ENCODE measurements at places on chromosomes 11 and 22. TPM values are rescaled to one million over a fixed set of nuclear protein-coding genes. Genes with fewer than 3 reads are reported as not detected.

- peaks cover 55% of the 10 kb centered on the region for H3K4me1 ChIP-seq
- H3K27ac ChIP-seq: no peak overlapping the region
- no peaks in the 10 kb centered on the region for H3K36me3 ChIP-seq
- DNase-seq: no peak
Measured at GRCh38 chr11:36627006-36627405, 29.0 kb upstream of the RAG2 start.

GRCh38 chr11:64316672-64317324, 561 bp downstream of the TRMT112 start:
- peaks cover 33% of the 10 kb centered on the region for H3K4me1 ChIP-seq
- peak overlapping the region; percentile 100 for H3K27ac ChIP-seq
- H3K27me3 ChIP-seq: no peaks in the 10 kb centered on the region
- DNase-seq: no peak
- peak overlapping the region; percentile 93 for H3K4me3 ChIP-seq

DNA sequence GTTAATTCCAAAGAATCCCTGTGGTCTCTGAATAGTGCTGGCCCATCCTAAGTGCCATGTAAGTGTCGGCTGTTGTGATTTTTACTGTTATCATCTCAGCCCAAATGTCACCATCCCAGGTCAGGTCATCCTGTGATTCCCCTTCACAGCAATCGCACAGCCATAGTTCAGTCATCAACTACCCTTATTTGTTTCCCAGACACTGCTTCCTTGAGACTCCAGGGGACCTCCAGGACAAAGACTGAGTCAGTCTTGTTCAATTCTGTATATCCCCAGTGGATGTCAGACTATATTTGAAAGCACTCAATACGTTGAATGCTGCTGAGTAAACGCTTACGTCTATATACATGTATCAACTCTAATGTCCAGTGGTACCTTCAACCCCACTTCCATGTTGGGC, 113.7 kb upstream of the TIMP3 start:
- DNase-seq: no peak
- H3K27me3 ChIP-seq: no peaks in the 10 kb centered on the region
- H3K27ac ChIP-seq: no peak overlapping the region
- no peak overlapping the region for H3K4me3 ChIP-seq
- H3K36me3 ChIP-seq: no peaks in the 10 kb centered on the region

- H3K27ac ChIP-seq: no peak overlapping the region
- peaks cover 17% of the 10 kb centered on the region for H3K27me3 ChIP-seq
- no peak for DNase-seq
- H3K36me3 ChIP-seq: no peaks in the 10 kb centered on the region
- no peaks in the 10 kb centered on the region for H3K4me1 ChIP-seq
Measured at GRCh38 chr11:134454146-134454690, 42.2 kb upstream of the B3GAT1 start.

- DNase-seq: no peak
- peaks cover 3% of the 10 kb centered on the region for H3K36me3 ChIP-seq
- H3K27ac ChIP-seq: peak overlapping the region; percentile 87
Measured at GRCh38 chr11:86559311-86559945, 113.0 kb downstream of the ME3 start.

GRCh38 chr11:14884667-14885273, 7.3 kb downstream of the CYP2R1 start:
- no peaks in the 10 kb centered on the region for H3K27me3 ChIP-seq
- H3K4me1 ChIP-seq: peaks cover 19% of the 10 kb centered on the region
- H3K27ac ChIP-seq: no peak overlapping the region
- peaks cover 17% of the 10 kb centered on the region for H3K36me3 ChIP-seq
- H3K4me3 ChIP-seq: no peak overlapping the region

GRCh38 chr22:36807627-36808026, 9.2 kb downstream of the PVALB start:
- no peaks in the 10 kb centered on the region for H3K36me3 ChIP-seq
- DNase-seq: no peak
- no peaks in the 10 kb centered on the region for H3K4me1 ChIP-seq
- H3K4me3 ChIP-seq: no peak overlapping the region

GRCh38 chr11:93756748-93757147, 15.3 kb downstream of the C11orf54 start:
- peaks cover 28% of the 10 kb centered on the region for H3K36me3 ChIP-seq
- H3K4me3 ChIP-seq: no peak overlapping the region
- H3K27ac ChIP-seq: no peak overlapping the region
- H3K27me3 ChIP-seq: no peaks in the 10 kb centered on the region
- no peak for DNase-seq
- no peaks in the 10 kb centered on the region for H3K4me1 ChIP-seq

- no peak overlapping the region for H3K27ac ChIP-seq
- H3K4me1 ChIP-seq: peaks cover 17% of the 10 kb centered on the region
- H3K4me3 ChIP-seq: no peak overlapping the region
- H3K27me3 ChIP-seq: no peaks in the 10 kb centered on the region
- no peaks in the 10 kb centered on the region for H3K36me3 ChIP-seq
- no peak for DNase-seq
Measured at GRCh38 chr11:113549611-113550578, 74.7 kb upstream of the DRD2 start.

DNA sequence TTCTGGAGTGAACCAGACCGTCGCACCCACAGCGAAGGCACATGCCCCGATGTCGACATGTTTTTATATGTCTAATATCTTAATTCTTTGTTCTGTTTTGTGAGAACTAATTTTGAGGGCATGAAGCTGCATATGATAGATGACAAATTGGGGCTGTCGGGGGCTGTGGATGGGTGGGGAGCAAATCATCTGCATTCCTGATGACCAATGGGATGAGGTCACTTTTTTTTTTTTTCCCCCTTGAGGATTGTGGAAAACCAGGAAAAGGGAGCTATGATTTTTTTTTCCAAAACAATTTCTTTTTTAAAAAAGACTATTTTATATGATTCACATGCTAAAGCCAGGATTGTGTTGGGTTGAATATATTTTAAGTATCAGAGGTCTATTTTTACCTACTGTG, 49.2 kb upstream of the OR4B1 start:
- H3K36me3 ChIP-seq: peaks cover 32% of the 10 kb centered on the region
- no peak overlapping the region for H3K4me3 ChIP-seq
- peaks cover 8% of the 10 kb centered on the region for H3K4me1 ChIP-seq
- H3K27me3 ChIP-seq: no peaks in the 10 kb centered on the region

GRCh38 chr22:30439836-30440235, 14.3 kb downstream of the MTFP1 start:
- peaks cover 5% of the 10 kb centered on the region for H3K27me3 ChIP-seq
- no peak for DNase-seq
- no peak overlapping the region for H3K27ac ChIP-seq
- H3K36me3 ChIP-seq: no peaks in the 10 kb centered on the region
- H3K4me1 ChIP-seq: peaks cover 4% of the 10 kb centered on the region
- H3K4me3 ChIP-seq: no peak overlapping the region

- no peak overlapping the region for H3K4me3 ChIP-seq
- no peaks in the 10 kb centered on the region for H3K4me1 ChIP-seq
- H3K27me3 ChIP-seq: peaks cover 66% of the 10 kb centered on the region
- H3K27ac ChIP-seq: no peak overlapping the region
- DNase-seq: no peak
- no peaks in the 10 kb centered on the region for H3K36me3 ChIP-seq
Measured at GRCh38 chr11:133191931-133192330, 340.4 kb downstream of the OPCML start.

- DNase-seq: no peak
- peaks cover 48% of the 10 kb centered on the region for H3K4me1 ChIP-seq
- H3K27ac ChIP-seq: peak overlapping the region; percentile 92
- no peaks in the 10 kb centered on the region for H3K27me3 ChIP-seq
Measured at GRCh38 chr11:65560555-65561418, 2.6 kb upstream of the LTBP3 start.

DNA sequence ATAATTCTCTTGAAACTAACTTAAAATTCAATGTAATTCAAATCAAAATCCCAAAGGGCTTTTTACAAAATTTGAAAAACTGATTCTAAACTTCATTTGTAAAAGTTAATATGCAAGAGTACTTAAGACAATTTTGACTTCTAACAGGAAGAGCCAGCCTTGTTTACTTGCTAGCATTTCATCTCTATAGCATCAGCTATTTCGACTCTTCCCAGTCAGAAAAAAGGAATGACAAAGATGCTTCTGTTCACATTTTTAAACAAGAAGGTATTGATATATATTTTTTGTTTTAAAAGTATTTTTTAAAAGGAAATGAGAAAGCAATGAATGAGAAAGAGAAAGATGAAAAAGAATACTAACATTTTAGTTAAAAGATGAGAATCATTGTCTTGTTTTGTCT, 16.4 kb downstream of the SLN start:
- H3K27ac ChIP-seq: no peak overlapping the region
- no peak for DNase-seq
- H3K4me1 ChIP-seq: peaks cover 20% of the 10 kb centered on the region
- peaks cover 2% of the 10 kb centered on the region for H3K27me3 ChIP-seq

DNA sequence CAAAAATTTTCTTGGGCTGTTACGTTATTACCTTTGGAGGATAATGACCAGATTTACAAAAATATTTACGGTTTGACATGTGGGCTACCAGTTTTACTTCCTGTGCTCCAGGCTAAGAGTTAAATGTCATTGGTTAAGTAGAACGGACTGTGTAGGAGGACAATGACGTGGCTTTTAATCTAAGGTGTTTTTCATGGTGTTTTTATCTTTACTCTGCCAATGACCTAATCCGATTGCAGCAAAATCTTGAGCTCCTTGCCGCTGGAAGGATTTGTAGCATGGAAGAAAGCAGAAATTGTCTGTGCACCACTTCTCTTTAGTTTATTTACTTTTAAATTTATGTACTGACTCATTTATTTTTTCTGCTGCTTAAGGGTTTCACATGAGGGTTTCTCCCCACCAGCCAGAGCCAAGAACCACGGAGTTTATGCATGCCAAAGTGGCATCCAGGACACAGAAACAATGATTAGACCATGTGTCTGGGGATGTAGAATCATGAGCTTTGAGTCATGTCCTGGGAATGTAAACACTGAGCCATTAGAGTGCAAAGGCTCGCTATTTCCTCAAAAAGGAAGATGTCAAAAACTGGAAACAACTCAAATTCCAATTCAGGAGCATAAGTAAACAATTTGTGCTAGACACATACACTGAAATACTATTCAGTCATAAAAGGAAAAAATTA, 1.9 kb upstream of the CARD16 start:
- peaks cover 20% of the 10 kb centered on the region for H3K4me1 ChIP-seq
- H3K27me3 ChIP-seq: no peaks in the 10 kb centered on the region
- peaks cover under 1% of the 10 kb centered on the region for H3K36me3 ChIP-seq
- peak overlapping the region; percentile 75 for H3K27ac ChIP-seq

Gene KIF18A
- total RNA-seq: 12.5 TPM

Gene APOL1
- 1.9 TPM for total RNA-seq

Gene IL18
- 0.29 TPM for total RNA-seq

Gene BEST1
- 1.1 TPM for total RNA-seq

Gene PVALB
- total RNA-seq: not detected

Gene RFPL3
- not detected for total RNA-seq

Gene GALNT18
- total RNA-seq: 4.2 TPM

Gene RAB1B
- 88.6 TPM for total RNA-seq

Gene CSNK2A3
- total RNA-seq: 2.8 TPM

Gene CST6
- 1.1 TPM for total RNA-seq

Gene GLB1L2
- total RNA-seq: 8.9 TPM

Measured in mesothelial cell of epicardium (in vitro differentiated cells).